ENCODE measurements at places on chromosomes 6 and 20.
A peak's percentile ranks its signal among the peaks of the same experiment; 100 is the strongest.

DNA sequence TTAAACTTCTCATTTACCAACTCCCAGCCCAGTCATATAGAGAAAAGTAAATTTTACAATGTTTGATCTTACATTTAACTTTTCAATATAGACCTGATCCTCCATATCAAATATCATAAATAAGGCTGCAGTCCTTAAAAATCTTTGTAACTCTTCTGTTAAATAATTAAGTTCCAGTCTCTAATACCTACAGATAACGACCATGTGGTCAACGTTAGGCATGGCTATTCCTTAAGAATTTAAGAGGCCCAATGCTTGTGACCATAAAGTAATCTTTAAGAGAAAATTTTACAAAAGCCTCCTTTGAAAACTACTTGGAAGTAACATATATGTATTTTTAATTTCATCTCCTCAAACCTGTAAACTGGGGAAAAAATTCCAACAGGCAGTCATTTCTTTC lies 1.6 kb downstream of the FBXO5 start:
- no peak for DNase-seq

DNA sequence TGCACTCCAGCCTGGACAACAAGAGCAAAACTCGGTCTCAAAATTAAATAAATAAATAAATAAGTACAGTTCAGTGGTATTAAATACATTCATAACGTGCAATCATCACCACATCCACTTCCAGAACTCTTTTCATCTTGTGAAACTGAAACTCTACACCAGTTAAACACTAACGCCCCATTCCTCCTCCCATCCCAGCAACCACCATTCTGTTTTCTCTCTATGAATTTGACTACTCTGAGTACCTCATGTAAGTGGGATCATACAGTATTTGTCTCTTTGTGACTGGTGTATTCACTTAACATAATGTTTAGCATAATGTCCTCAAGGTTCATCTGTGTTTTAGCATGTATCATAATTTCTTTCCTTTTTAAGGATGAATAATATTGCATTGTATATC lies 29.1 kb upstream of the SCML4 start:
- no peak for DNase-seq

- DNase-seq, result no peak
Observed at GRCh38 chr6:159201336-159201735, 32.1 kb downstream of the FNDC1 start.

DNA sequence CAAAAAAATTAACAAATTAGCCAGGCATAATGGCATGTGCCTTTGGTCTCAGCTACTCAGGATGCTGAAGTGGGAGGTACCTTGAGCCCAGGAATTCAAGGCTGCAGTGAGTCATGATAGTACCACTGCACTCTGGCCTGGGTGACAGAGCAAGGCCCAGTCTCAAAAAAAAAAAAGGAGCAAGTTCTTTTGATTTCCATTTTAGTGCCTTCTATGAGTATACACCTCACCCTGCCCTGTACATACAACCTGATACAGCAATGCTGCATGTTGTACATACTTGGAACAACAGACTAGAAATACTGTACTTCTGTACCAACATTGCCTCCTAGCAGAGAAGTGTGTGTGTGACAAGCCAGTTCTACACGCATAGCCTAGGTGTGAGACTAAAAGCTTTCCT lies 97.3 kb upstream of the CARMIL1 start:
- no peak for DNase-seq

DNA sequence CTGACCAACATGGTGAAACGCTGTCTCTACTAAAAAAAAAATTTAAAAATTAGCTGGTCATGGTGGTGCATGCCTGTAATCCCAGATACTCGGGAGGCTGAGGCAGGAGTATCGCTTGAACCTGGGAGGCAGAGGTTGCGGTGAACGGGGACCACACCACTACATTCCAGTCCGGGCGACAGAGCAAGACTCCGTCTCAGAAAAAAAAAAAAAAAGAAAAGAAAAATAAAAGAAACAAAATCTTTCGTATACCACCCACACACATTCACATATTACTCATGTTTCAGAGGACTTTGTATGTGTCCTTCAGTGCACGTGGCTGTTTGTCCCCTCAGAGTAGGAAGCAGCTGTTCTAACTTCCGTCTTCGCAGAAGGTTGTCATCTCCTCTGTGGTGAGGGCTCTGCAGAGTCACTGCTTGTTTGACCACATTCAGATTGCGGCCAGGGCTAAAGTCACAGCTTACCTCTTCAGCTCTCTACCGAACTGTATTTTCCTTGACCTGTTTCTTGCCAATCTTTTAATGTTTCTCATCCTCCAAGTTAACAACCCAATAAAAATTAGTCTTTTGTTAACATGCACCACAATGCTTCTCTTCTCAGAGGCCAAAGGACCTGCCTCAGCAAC lies 36.6 kb upstream of the HIVEP1 start:
- DNase-seq, result no peak

DNA sequence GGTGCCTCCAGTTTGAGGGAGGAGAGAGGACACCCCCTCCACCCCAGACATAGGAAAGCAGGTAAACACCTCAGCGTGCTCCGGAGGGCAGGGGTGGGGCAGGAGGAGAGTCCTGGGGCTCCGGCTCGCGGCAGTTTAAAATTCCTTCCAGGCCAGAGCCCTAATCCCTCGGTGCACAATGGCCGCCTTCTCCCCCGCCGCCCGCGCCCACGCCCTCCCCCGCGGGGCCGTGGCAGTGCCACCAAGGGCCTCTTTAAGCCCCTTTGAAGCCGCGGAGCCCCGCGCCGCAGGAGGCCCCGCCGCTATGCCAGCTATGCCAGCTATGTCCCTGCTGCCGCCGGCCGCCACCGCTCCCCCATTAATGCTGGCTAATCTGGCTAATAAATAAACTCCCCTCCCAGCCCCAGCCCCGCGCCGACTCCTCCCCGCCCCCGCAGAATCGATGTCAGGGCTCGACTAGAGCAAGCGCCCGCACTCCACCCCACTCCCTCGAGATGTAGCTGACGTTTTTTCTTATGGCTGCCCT lies 125.1 kb downstream of the MRPL14 start:
- peak; percentile 30 for DNase-seq

DNA sequence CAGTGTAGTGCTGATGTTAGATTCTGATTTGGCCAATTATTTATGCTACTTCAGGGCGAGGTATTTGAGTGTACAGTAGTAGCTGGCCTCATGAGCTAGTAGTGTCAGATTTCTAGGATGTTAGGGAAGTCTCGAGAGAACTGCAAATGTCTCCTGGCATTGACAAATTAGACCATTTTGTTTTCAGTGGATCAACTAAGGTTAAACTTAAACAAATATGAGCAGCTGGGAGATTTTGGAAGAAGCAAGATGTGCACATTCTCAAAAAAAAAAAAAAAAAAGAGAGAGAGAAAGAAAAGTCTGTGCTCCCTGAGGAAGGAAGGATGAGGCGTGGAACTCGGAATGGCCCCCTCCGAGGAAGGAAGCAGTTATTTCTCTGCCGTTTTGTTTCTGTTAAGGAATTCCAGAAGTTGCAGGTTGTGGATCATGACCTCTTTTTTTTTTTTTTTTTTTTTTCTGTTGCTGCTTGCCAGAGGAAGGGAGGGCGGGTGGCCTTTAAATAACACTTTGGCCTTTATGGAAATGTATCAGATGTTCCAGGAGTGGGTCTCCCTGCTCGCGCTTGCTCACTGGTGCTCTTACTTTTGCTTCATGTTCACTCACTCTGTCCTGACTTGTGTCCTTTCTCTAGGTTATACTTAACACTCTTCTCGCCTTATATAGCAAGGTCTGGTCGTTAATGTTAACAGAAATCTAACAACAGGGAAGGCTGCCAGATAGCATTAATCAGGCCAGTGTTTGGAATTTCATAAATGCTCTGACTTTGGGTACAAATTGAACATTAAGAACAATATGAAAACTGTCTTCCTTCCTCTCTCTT lies 124.4 kb downstream of the TCP11 start:
- peak; percentile 24 for DNase-seq

- no peak for DNase-seq
Observed at GRCh38 chr20:10984294-10984693, 310.5 kb upstream of the JAG1 start.

DNA sequence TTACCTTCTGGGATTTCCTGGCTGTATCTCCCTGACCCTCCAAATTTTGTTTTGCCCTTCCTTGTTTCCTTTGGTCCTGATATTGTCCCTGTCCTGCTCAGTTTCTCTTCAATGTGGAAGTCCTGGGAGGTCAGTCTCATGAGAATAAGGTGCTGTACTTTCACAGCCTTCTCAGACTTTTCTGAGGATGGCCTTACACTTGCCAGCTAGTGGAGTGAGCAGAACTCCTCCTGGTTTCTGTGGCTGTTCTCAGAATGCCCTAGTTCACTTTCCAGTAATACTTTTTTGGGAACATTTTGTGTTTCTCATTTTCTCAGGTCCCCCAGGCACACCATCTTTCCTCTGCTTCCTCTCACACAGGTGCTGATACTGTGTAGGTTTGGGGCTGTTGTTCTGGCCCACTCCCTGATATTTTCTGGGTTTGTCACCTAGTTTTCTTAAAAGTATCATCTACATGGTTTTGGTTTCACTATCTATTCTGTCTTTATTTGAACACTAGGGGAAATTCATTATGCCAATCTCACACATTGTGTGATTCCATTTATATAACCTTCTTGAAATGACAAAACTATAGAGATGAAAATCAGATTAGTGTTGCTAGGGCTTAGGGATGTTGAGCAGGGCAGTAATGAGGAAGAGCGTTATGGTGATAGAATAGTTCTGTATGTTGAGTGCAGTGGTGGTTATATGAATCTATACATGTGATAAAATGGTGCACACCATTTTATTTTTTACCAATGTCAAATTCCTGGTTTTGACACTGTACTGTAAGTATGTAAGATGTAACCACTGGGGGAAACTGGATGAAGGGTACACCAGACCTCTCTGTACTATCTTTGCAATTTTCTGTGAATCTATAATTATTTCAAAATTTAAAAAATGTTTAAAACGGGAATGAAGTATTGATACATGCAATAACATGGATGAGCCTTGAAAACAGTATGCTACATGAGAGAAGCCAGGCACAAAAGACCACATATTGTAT lies 27.2 kb upstream of the BRPF3 start:
- DNase-seq, result no peak

DNA sequence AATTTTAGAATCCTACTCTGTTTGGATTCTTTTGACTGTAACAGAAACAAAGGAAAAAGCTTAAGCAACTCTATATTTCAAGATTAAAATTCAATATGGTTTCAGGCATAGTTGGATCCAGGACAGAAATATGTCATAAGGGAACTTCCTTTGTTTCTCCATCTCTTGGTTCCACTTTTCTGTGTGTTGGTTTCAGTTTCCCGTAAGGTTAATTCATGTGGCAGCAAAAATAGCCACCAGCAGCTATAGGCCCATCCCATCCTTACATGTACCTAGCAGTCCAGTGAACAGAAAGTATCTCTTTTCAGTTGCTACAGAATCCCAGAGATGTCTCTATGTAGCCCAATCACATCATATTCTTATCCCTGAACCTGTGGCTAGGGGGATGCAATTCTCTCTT lies 8.8 kb upstream of the FAM8A1 start:
- no peak for DNase-seq

GRCh38 chr20:57559289-57559634 lies 1.6 kb upstream of the PCK1 start:
- DNase-seq, result no peak

DNA sequence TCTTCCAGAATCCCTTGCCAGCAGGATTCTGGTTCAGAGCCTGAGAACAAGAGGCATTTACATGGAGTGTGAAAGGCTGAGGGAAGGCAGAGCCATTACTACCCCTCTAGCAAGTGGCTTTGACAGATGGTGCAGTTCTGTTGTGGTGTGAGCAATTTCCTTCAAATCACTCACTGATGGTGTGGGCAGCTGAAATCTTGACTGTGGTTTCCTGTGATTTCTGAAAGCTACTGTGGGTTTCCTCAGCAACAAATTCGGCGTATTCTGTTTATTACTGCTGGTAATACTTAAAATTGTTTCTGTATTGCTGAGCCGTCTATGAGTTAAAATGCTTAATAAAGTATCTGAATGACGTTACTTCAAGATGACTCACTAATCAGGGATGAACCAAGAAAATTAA lies 181.5 kb upstream of the TCF21 start:
- no peak for DNase-seq

DNA sequence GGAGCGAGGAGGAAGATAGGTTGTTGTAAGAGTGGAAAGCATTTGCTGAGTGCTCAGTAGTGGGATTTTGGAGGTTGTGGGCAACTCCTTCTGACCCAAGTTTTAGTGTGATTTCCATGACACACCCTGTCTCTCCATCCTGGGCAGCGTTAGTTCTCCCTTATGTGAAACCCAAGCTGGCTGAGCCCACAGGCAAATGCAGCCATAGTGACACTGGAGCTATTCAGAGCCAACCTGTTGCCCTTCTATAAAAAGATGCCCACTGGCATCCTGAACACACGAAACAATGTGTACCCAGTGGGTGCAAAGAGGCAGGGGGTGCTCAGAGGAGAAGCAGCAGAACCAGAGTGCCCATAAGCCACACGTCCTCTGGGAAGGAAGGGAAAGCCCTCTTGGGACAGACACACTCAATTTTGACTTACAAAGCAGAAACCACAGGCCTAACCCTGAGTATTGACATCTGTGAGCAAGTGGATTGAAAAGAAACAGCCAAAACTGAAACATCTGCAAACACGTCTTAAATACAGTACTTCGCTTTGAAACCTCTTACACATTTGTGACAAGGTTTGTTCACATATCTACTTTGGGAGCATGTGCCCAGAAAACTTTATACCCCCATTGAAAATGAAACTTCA lies 54.6 kb downstream of the BPIFB1 start:
- no peak for DNase-seq

DNA sequence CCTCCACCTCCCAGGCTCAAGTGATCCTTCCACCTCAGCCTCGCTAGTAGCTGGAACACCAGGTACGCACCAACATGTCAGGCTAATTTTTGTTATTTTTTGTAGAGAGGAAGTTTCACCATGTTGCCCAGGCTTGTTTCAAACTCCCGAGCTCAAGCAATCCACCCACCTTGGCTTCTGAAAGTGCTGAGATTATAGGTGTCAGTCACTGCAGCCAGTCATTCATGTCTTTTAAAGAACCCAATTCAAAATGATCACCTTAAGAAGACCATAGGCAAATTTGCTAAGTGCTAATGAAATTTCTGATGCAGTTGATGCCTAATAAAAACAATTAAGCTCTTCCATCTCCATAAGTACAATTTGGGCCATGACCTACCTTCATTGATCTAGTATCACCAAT lies 2.6 kb upstream of the VNN2 start:
- no peak for DNase-seq

- DNase-seq, result no peak
Observed at GRCh38 chr20:4848041-4848440, 126.3 kb downstream of the PRND start.

- DNase-seq, result no peak
Observed at GRCh38 chr20:39829256-39829655, 859.8 kb downstream of the MAFB start.

DNA sequence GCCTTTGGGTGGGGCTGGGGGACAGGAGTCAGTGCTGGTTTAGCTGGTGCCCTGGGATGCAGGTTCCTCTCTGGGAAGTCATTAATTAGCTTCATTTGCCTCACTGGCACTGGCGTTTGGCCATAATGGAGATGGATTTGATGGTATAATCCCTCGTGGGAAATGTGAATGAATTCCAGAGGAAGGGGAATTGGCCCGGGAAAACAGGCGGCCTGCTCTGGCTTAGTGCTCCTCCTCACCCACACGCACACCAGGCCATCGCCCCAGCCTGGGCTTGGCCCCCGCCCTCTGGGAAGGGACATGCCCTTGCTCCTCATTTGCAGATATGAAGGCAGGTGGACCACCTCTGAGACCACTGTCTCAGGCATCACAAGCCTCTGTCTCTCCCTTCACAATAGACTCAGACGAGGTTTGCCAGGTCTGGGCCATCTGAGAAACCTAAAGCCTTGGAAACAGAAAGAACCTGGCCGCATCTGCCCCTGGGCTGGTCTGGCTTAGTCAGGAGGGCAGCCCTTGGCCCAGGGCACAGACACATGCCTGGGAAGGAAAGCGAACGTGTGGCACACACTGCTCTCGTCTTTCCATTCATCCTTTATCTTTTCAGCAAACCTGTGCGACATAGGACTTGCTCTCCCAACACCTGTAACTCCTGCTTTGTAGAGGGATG lies 199.2 kb upstream of the CDH4 start:
- no peak for DNase-seq

All from DMS79 treated with DMSO at 0.1 percent for 48 hours (cell line).